ENCODE measurements at places on chromosomes 6 and 20.
A peak's percentile ranks its signal among the peaks of the same experiment; 100 is the strongest.

- no peak for DNase-seq
These were observed 8.8 kb upstream of the DEF6 start for GRCh38 chr6:35288834-35289233.

GRCh38 chr20:6525447-6526303 is 241.8 kb upstream of the BMP2 start:
- DNase-seq, result no peak

GRCh38 chr6:148309301-148309700 is 33.3 kb upstream of the SASH1 start:
- no peak for DNase-seq

DNA sequence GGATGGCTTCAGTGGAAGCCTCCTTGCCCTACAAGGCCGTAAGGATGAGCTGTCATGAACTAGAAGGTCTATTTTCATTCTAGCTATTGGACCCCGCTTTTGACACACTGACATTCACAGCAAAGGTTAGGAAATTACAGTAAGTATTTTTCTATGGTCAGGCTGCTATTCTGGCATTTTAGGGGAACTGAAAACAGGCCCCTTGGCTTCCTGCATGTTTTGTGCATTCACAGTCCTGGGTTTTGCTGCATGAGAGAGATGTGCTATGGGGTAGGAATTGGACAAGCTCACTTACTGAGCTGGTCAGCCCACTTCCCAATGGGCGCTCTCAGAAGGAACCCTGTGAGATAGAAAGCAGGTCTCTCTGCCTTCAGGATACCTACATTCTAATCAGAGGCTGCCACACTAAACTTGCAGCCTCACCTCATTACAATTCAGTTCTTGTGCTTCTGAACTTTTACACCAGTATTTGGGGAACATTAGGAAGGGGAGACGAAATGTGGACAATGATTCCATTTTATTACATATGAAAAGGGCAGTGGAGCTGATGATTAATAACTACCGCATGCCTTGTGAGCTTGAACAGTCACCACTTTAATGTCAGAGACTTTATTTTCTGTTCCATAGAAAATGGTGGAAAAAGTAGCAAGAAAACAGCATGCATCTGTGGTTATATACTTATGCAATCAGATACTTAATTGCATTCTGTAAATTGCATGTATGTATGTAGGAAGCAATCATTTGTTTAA is 86.6 kb upstream of the TAB2 start:
- DNase-seq, result no peak

DNA sequence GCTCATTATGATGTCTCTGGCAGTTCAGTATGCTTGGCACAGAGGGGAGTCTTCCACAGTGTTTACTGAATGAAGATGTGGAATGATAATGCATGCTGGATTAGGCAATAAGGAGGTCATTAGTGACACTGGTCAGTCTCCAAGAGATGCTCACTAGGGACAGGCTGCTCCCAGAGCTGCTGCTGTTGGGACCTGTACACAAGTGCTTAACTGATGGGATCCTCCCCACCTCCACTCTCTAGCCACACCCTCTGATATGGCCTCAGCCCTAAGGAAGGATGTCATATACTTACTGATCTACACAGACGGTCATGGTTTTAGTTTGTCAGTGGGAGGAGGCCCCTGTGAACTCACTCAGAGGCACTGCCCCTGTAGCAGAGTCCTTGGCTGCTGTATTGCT is 73.4 kb downstream of the MYB start:
- no peak for DNase-seq

DNA sequence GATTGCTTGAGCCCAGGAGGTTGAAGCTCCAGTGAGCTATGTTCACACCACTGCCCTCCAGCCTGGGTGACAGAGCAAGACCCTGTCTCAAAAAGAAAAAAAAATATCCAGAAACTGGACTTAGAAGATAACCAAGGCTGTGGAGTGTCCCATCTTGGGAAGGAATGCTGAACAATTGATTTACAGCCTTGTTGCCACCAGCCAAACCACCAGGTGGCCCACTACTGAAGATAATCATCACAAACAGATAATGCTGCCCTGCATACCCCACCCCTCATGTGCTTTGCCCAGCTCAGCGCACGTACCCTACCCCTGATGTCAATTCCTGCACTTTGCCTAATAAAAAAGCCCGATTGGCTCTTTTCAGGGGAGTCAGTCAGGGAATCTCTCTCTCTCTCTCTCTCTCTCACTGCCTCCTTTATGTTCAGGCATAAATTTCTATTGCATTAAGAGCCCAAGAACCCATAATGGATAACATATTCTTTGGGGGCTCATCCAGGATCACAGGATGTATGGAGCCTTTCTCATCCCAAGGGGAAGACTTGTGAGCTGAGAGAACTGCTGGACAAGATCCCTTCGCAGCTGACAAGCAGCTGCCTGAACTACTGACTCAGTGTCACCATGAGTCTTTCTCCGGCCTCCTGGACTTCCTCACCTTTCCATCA is 166.4 kb downstream of the CD24 start:
- no peak for DNase-seq

DNA sequence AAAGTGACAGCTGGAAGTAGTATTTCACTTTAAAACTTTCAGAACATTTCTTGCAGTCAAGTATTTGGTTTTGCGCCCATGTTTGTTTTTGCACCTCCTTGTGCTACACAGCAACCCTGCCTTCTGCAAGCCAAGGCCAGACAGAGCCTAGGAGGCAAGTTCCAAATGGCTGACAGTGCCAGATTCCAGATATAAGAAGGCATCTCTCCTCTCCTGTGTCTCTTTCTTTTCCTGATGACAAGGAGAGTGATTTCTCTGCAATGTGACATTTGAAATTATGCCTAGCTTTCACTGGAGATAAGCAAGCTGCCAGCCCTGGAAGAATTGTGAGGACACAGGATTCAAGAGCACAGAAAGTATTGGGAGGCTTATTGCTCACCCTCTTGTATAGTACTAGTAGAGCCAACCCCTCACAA is 149.1 kb upstream of the TENT5A start:
- DNase-seq, result no peak

DNA sequence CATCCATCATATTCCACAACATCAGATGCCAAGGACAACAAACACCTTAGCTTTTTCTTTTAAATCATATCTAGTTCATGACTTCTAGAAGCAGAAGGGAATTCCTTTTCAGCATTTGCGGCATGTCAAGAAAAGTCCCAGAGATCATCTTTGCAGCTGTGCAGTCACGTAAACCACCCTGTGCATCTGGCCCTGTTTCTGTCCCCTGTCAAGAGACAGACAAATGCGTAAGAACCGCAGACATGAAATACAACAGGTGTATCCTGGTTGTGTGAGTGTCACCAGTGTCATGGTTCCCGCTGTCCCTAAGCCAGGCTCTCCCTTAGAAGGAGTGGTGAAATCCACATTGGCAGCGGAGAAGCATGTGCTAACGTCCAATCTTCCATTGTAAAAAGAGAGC is 28.1 kb downstream of the LY86 start:
- DNase-seq, result no peak

DNA sequence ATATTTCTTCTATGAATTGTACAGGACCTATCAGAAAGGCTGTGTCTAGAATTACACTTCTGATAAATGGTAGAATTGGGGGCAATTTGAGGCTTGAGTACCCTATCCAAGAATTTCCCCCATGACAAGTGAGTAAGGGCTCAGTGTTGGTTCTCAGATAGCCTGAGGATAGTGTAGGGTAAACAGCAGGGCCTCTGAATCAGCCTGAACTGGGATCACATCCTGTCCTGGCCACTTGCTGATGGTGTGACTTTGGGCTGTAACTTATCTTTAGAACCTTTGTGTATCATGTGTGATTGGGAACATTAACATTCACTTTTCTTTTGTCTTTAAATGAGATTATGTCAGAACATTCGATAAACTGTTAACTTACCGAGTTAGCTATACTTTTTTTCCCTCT is 151.0 kb downstream of the CLIC5 start:
- no peak for DNase-seq

DNA sequence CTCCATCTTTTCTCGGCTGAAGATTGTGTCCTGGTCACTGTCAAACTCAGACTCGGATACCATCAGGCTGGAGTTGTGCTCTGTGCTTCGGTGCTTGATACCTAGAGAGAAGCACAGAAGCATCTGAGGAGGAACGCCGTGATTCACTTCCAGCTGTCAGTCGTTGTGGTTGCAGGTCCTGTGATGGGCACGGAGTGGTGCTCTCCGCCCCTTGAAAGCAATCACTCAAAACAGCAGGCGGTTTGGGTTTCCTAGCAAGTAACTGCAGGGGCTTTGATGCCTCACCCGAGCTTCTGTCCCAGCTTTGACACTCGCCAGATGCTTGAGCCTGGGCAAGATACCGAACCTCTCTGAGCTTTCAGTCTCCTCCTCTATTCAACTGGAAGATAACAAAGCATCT is 52.5 kb downstream of the ALDH5A1 start:
- DNase-seq, result peak; percentile 18

DNA sequence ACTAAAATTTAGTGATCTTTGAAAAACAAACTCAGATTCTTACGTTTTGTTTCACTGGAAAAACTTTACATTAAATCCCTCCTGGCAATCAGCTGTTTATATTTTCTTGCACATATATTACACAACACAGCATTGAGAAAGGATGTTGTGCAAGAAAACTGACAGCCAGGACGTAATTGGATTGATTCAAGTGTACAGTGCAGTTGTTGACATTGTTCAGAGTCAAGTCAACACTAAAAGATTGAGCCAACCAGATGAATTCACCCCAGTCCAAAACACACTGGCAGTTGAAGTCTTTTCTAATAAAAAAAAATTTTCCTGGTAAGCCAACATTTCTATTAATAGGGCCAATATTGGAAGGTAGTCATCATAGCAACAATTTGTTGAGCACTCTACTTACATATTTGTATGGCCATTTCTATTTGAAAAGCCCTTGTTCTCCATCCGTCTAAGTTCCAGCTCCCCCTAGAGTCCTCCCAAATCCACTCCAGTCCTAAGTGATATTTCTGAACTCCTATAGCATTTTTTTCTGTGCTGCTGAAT is 20.9 kb upstream of the VNN1 start:
- no peak for DNase-seq

DNA sequence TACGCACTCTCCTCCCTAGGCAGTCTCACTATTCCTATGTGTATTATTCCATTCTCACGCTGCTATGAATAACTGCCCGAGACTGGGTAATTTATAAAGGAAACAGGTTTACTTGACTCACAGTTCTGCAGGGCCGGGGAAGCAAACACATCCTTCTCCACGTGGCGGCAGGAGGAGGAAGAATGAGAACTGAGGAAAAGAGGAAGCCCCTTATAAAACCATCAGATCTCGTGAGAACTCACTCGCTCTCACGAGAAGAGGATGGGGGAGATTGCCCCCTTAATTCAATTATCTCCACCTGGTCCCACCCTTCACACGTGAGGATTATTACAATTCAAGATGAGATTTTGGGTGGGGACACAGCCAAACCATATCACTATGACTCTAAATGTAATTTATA is 61.9 kb downstream of the ECT2L start:
- no peak for DNase-seq

- DNase-seq, result no peak
These were observed 418.4 kb upstream of the JAG1 start for GRCh38 chr20:11092151-11092550.

DNA sequence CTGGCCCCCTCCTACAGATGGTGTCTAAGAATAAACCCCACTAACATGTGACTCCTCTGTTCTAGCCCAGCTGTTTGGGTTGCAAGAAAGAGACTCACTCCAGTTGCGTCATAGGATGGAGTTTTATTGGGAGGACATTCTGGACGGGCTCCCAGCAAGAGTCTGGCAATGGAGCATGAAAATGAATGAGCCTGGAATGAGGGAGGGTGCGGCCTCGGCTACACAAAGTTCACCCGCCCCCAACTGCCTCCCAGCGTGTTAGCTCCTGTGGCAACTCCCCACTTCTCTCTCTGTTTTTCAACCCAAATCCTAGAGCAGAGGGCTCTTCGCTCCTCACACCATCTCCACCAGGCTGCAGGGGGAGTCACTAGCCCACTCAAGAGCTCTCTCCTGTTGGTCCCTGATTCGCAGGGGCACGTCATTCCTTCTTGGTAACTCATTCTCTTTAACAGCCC is 5.1 kb upstream of the ADAM33 start:
- DNase-seq, result no peak

GRCh38 chr20:12535316-12535715 is 473.5 kb upstream of the SPTLC3 start:
- DNase-seq, result no peak

- peak; percentile 24 for DNase-seq
These were observed 20.8 kb upstream of the CHRNA4 start for GRCh38 chr20:63381781-63382431.

- no peak for DNase-seq
These were observed 246.7 kb downstream of the TTLL2 start for GRCh38 chr6:167571550-167571949.

GRCh38 chr20:25340380-25340779 is 50.3 kb downstream of the ABHD12 start:
- DNase-seq, result no peak

DNA sequence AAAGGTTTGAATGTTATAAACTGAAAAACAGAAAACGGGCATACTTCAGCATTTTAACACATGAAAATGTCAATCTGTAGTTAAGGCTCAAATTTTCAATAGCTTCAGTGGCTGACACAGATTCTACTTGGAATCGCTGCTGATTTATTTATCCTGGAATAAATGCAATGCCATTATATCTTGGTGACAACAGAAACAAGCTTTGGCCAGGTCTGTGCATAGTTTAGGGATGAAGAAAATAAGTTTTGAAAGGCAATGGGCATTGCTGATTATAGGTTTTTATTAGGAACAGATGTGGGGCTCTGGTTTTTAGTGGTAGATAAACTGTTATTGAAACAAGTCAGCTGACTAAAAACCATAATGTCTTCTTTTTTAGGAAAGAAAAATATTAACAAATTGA is 96.8 kb upstream of the SOX4 start:
- DNase-seq, result no peak

DNA sequence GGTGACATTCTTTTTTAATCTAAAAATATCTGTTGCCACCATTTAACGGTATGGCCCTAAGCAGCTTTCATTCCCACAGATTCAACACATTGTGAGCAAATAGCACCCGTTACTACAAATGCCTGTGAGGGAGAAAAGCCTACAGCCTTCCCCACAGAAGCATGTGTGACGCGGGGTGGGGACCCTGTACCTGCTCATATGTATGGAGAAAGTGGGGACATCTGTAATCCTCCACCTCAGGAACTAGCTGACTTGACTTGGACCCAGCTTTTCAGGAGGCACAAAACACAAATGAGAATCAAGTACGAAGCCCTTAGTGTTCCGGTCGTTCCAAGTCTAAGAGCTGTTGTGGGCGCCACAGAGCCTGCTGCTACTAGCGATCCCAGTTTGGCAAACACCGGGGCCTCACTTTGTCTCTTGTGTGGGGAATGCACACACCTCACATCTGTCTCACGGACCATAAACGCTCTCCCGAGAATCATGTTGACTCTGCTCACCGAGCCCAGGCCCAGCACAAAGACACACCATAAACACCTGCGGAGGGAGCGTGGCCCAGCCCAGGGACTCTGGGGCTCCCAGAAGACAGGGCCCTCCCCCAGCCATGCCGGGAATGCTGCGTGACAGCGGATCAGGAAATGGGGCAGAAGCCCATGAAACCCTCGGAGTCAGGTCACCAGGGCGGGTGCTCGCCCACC is 21.6 kb downstream of the DLL1 start:
- no peak for DNase-seq

DNA sequence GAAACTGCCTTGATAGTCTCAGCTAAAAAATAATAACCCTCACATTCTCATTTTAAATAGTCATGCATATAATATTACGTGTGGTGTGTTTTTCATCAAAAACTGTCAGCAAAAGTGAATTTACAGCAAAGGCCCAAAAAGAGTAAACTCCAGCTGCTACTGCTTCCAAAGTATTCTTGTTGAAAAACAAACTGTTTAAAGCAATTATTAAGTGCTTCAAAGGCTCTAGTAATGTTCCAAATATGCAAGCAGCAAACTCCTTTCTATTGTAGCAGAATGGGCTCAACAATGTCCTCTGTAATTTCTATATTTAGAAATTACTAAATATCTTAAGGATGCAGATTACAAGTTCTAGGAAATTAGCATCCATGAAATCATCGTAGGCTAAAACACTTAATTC is 280.0 kb upstream of the TBX18 start:
- no peak for DNase-seq

All from CD4-positive, alpha-beta T cell treated with Interleukin-12 subunit alpha and Interleukin-12 subunit beta, for 1 hour (primary cell).